ENCODE measurements at places on chromosomes 3 and 15.
A peak's percentile ranks its signal among the peaks of the same experiment; 100 is the strongest.

DNA sequence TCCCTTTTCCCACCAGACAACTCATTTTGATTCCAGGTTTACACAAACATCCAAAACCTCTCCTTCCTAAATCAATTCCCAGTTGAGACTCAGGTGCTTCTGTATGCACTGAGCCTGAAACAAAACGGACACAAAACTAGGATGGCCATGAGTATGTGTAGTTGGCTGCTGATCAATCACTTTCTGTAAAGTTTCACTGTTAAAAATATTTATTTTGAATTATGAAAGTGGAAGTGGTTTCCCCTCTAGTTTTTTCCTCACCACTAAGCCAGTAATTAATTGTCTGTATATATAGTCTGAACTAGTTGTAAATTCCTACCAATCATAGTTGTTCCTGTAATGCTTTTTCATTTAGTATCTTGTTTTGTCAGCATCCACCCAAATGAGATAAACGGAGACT, 51.7 kb upstream of the TSPAN3 start:
- DNase-seq, result no peak

DNA sequence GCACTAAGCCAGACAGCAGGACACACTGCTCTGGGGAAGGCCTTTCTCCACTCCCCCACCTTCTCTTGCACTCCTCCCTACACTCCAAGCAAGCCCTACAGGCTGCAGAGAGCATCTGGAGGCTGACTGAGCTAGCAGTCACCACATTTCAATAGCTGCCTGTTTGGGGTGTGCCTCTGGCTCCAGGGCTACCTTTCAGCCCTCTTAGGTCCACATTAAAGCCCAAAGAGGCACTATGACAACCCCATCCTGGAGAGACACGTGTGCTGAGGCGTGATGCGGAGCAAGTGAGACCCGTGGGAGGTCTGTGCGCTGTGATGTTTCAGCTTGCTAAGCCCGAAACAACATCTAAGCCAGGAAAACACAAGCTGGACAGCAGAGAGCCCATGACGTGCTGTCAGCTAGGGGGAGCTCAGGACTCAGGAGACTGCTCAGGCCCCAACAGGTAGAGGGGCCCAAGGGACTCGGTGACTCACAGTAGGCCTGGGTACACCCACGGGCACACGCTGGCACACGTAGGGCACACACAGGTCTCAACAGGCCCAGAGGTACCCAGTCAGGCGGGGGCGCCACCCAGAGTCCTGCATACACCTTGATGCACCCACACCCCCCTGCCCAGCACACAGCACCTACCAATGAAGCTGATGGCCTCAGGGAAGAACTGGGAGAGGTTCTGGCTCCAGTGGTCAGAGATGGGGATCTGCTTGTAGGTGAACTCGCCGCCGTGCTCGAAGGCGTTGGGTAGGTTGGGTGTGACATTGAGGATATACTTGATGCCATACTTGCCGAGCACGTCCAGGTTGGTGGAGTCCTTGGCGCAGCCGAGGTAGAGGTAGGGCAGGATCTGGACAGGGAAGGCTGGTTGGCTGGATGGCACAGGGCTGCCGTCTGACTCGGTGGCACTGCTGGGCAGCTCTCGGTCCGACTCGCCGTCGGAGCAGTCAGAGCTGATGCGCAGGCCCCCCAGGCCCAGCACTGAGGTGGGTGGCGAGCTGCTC, 2.8 kb downstream of the DUSP7 start:
- no peak for DNase-seq

DNA sequence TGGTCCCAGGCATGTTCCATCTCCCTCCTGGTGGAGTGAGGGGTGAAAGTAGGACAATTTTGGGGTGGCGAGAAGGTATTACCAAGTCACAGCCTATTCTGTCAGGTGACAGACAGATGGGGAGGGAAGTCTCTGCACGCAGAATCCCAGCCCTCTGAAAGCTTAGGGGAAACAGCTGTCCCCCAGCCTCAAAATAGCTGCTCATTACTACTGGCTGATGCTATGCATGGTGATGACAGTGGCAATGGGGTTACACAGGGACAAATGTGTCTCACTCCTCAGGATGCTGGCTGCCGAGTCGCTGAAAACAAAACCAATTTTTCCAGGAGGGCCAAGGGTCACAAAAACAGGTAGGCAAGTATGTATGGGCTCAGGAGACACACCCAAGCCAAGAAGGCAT, 68.8 kb upstream of the OXTR start:
- no peak for DNase-seq

DNA sequence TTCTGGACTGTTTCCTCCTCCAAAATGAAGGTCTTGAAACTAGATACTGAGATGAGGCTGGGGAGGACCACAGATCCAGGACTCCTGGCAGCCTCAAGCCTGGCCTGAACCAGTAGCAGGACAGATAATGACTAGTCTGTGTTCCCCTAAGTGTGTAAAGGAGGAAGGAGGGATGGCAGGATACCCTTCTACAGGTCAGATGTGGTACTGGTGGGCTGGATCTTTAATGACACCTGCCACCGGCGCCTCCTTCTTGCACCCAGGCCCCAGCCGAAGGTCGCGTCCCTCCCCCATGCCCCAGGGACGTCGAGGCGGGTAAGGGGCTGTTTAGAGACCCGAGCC, 556 bp downstream of the USP19 start:
- no peak for DNase-seq

- no peak for DNase-seq
These were observed 101.7 kb downstream of the CD200R1L start for GRCh38 chr3:112744825-112745566.

GRCh38 chr3:12869035-12869621, 27.8 kb upstream of the RPL32 start:
- DNase-seq, result peak; percentile 87

DNA sequence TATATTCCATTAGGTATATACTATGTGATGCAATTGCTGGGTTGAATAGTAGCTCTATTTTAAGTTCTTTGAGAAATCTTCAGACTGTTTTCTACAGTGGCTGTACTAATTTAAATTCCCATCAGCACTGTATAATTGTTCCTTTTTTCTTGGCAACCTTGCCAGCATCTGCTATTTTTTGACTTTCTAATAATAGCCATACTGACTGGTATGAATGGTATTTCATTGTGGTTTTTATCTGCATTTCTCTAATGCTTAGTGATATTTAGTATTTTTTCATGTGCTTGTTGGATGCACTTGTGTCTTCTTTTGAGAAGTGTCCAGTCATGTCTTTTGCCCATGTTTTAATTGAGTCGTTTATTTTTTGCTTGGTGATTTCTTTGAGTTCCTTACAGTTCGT, 145.1 kb upstream of the PLSCR5 start:
- DNase-seq, result no peak

DNA sequence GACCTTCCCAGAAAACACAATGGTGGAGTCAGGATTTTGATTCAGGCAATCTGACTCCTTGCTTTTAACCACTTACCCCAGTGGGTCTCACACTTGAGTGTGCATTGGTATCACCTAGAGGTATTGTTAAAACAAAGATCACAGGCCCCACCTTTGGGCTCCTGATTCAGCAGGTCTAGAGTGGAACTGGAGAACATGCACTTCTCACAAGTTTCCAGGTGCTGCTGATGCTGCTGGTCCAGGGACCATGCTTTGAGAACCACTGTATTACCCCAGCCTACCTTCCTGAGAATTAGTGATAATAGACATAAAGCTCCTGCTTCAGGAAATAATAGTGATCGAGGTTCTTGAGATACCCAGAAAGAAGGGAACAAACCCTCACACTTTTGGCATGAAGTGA, 466.9 kb downstream of the EPHB1 start:
- DNase-seq, result no peak

- DNase-seq, result no peak
These were observed 146.5 kb downstream of the FNDC3B start for GRCh38 chr3:172185907-172186306.

GRCh38 chr15:48559285-48559684, 86.2 kb downstream of the FBN1 start:
- DNase-seq, result no peak

DNA sequence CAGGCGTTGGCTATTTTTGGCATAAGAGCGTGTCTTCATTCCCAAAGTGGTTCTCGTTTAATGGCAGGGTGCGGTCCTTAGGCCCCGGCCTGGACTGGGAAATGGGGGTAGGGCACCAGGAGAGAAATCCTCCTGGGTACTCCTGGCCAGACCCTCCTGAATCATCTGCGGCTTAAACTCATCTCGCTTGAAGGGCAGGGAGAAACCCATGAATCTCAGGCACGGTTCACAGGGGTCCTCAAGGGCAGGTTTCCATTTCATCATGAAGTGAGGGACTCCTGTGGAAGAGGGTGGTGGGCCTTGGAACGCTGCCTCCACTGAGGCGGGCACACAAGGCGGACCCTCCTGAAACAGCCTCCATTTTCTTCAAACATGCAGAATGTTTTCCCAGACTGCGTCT, 48.4 kb downstream of the KLF13 start:
- no peak for DNase-seq

- no peak for DNase-seq
These were observed 140.7 kb upstream of the MEF2A start for GRCh38 chr15:99424978-99425656.

GRCh38 chr15:72487070-72487797, 13.1 kb downstream of the ARIH1 start:
- DNase-seq, result no peak

DNA sequence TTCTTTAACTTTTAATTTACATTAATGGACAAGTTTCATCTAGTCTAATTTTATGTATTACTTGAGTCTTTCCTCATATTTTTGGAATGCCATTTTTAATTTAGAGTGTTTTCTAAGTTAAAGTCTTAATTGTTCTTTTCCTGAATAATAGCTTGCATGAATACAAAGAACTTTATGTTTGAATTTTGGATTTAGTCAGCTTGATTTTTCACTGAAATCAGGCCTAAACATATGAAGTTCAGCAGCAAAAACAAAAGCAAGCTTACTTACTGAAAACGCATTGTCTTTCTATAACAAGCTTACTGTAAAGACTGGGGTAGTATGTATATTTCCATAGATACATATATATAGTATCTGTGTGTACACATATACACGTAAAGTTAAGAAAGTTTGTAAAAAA, 126.0 kb downstream of the ZBTB20 start:
- no peak for DNase-seq

DNA sequence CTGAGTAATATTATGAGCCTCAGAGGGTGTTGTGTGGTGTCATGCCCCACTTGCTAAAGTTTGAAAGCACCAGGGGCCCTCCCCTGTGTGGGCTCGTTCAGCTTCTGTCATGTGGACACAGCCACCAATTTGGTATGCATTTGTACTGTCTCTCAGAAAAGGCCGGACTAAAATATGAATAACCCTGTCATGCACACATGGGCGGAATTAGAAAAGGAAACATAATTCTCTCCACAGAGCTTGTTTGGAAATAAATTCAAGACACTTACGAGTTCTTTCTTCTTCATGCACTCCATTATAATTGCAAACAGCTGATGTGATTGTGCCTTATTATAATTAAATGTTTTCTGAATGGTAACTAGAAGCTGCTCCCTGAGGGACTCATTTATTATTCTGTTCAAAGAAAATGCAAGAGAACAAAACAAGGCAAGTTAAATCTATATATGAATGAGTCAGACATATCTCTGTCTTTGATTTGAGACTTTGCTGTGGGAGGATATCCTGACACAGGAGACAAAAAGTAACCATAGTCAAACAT, 39.1 kb downstream of the TRPM1 start:
- DNase-seq, result no peak

GRCh38 chr15:94239474-94239873, 8.1 kb downstream of the MCTP2 start:
- no peak for DNase-seq

DNA sequence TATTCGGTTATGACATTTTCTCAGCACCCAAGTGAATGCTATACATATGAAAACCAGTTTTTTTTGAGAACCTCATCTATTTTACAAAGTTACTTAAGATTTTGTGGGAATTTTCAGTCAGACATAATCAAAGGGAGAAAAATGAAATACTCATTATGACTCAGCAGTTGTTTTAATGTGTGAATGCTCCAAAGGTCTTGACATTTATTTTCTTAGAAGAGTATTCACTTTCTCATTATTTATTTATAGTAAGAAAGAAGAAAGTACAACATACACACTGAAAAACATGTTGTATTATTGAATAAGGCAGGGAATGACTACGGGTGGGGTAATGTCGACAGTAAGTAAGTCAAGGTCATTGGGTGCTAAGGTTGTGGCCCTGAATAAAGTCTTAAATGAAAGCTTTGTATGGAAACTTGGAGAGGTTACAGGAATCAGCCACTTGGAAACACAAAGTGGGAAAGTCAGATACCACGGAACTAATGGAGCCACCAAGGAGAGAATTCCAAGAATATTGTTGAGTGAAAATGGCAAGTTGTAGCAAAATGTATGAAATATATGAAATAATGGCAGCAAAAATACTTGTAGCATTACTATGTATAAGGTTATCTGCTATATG, 844.5 kb downstream of the TBL1XR1 start:
- no peak for DNase-seq

DNA sequence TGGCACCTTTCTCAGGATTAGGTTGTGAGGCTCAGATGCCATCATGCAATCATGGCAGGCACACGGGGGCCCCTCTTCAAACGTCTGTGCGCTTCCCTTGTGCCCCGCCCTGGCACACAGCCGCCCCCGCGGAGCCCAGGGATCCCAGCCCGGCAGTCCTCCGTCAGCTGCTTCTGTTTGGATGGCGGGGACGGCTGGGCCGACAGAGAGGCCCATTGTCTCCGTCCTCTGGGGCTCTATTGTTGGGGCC, 849 bp upstream of the HDAC11 start:
- no peak for DNase-seq

DNA sequence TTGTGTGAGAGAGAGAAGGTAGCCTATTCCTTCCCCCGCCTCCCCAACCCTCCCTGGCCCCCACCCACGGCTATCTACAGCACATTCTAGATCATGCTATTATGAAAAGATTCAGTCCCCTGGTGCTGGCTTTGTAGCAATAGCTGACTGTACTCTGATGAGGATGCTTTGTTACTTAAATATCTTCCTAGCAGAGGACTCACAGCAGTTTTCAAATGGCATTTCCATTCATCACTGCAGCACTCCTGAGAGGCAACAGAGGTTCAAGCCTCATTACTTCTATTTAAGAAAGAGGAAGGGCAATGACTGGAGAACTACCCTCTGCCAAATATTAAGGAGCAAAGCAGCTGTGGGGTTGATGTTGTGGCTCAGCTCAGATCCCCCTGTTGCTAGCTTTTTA, 61.0 kb downstream of the LRRN1 start:
- no peak for DNase-seq

GRCh38 chr3:54299169-54299935, 177.0 kb downstream of the CACNA2D3 start:
- DNase-seq, result no peak

GRCh38 chr3:112508860-112509259, 9.6 kb upstream of the BTLA start:
- no peak for DNase-seq

DNA sequence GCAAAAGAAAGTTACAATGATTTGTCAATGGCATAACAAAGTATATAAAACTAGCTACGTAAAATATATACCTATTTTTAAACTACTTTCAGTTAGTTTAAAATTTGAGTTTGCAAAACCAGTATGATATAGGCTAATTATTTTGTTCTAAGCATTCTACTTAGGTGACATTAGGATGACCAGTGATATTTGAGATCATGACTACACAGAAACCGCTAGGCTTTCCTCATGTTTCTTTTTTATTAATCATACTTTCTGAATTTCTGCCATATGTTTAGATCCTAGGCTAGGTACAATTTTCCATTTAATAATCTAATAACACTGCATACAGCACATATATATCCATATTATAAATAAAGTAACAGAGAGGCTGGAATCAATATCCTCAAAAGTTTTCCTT, 52.4 kb upstream of the XRN1 start:
- no peak for DNase-seq

Measured in liver (tissue), 10 donors.